Activated CD4-positive, alpha-beta T cell treated with anti-CD3 and anti-CD28 coated beads for 1 hour (primary cell): ENCODE measurements at places on chromosomes 3 and 15.

GRCh38 chr3:86634361-86634760 is 356.6 kb downstream of the VGLL3 start:
- DNase-seq = no peak

- no peak for DNase-seq
Observed at GRCh38 chr15:91413142-91413541, 313.1 kb downstream of the SV2B start.

DNA sequence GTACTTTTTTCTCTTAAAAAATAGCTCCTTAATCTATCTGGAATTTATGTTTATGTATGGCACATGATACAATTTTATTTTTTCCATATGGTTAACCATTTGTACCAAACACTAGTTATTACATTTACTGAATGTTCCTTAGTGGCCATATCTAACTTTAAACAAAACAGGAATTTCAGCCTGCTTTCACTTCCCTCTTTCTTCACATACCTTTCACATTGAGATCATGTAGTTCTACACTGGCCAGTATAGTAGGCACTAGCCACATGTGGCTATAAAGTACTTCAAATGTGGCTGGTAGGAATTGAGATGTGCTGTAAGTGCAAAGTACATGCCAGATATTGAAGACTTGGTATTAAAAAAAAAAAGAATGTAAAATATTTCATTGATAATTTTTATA is 4.7 kb upstream of the RYK start:
- DNase-seq = no peak

DNA sequence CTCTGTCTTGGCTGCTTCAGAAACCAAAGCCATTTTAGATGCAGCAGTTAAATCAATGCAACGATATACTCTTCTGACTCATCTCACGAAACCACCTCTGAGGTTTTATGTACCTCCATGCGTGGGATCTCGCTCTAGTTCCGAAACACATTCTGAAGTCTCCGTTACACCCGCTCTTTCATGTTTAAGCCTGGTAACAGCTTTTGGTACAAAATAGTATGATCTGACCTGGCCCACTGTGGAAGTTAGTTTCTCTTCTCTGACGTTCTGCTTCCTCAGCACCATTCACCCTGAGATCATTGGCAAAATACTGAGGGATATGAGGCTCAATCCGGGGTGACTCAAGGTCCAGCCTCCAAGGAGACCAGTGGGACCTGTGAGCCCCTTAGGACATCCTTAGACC is 121.9 kb downstream of the TMEM266 start:
- DNase-seq = no peak

DNA sequence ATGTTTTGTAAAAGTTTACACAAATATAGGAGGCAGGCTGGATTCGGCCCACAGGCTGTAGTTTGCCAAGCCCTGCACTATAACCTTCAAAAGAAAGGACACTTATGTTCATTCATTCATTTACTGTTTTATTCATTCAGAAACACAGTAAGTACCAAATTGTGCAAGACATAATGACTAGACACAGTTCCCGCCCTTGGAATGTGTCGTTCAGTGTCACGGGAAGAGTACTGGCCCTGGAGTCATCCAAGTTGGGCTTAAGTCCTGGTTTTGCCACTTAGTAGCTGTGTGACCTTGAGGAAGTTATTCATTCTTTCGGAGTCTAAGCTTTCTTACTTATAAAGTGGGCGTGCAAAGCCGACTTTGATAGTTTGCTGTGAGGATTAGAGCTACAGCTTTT is 22.0 kb downstream of the COLQ start:
- DNase-seq = no peak

- DNase-seq = no peak
Observed at GRCh38 chr3:129690406-129690805, 83.9 kb upstream of the PLXND1 start.
